DMS79 (cell line): ENCODE measurements at places on chromosomes 13 and 19.

- no peak for DNase-seq
These were observed 3.1 kb upstream of the TYROBP start for GRCh38 chr19:35911173-35911572.

DNA sequence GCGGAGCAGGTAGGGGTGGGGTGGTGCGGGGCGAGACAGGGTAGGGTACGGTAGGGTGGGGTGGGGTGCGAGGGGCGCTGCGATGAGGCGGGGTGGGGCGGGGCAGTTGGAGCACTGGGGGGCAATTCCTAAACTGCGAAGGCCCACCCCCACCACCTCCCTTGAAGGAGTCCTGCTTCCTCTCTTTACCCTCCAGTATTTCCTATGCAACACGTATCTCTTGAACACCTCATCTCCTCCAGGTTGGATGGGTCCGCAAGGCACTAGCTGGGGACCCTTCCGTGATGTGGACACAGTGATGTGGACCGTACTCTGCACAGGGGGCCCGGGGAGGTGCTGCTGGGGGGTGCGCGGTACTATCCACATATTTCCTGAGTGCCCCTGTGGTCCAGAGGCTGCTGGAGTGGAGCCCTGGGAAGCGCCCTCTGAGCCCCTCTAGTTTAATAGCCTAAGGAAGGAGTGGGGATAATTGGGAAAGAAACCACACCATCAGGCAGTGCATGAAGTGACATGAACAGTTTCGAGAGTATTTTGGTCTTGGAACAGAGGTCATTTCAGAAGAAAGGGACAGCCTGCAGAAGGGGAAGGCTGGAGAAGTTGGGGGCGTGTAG is 1.1 kb downstream of the IL17D start:
- DNase-seq, result no peak

DNA sequence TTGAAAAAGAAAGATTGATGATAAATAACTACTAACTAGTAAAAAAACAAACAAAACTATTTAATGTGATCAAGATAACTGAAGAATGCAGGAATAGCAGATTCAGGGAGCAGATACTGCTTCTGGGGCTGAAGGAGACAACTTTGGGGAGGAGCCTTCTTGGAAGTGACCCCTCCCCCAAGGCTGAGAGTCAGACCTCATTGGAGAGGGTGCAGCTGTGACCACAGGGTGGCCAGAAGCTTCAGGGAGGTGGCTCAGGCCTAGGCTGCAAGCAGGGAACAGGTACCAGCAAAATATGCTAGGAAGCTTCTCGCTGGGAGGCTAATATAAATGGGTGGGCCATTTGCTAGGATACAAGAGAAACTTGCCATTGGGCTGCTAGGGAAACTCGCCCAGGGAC is 149.9 kb downstream of the MYO16 start:
- DNase-seq, result no peak

- DNase-seq, result no peak
These were observed 11.6 kb downstream of the SPATA13 start for GRCh38 chr13:24172071-24172470.

GRCh38 chr19:7942981-7943443 is 454 bp downstream of the TIMM44 start:
- no peak for DNase-seq

DNA sequence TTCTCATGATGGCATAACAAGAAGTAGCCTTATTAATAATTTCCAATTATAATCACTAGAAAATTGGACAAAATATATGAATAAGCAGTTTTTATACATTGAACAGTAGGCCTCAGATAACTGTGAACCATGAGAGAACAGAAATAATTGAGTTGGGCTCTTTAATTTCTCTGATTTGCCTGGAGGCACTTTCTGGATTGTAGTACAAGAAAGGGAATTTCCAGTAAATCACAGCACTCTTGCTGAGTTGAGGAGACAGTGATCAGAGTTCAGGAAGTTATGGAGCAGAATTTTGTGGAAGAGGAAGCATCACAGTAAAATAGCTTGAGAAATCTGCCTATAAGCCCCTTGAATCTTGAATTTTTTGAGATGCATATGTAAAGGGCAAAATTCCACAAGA is 216.2 kb downstream of the MAB21L1 start:
- no peak for DNase-seq

DNA sequence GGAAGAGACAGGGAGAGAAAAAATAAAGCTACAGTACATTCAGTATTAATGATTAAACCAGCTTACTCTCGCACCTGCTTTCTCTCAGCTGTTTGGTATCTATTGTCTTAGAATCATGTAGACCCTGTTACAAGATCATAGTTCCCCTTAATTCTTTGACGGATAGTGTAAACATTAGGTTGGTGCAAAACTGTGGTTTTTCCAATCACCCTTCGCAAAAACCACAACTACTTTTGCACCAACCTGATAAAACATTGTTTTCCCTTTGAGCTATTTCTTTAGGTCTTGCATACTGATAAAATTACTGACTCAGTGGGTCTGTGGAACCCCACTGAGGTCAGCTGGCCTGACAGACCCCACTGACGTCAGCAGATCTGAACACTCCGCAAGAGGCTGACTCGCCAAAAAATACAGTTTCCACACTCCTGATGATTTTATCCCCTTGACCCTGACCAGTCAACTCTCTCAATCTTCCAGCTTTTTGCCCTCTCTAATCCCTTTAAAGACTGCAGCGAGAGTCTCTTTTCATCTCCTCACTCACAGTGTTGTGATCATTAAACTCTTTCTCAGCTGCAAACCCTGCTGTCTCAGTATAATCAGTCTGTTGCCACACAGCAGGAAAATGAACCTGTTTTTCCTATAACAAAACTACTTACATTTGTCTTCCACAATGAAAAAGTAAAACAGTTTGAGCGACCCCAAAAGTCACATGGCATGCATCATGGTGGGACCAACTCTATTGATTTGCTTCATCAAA is 123.9 kb downstream of the SLITRK6 start:
- DNase-seq, result no peak

GRCh38 chr13:46154136-46154801 is 27.7 kb downstream of the LCP1 start:
- DNase-seq, result peak; percentile 72

DNA sequence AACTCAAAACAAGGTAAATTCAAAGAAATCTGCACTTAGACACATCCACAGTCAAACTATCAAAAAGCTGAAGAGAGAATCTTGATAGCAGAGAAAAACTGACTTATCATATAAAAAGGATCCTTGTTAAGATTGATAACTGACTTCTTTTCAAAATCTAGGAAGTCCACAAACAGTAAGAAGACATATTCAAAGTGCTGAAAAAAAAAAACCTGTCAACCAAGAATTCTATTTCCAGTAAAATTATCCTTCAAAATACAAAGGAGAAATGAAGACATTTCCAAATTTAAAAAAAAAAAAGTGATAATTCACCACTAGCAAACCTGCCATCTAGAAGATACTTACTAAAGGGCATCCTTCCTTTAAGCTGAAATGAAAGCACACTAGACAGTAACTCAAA is 15.0 kb downstream of the VWA8 start:
- DNase-seq, result no peak

GRCh38 chr13:55577847-55578210 is 1562.9 kb upstream of the PRR20A start:
- no peak for DNase-seq

DNA sequence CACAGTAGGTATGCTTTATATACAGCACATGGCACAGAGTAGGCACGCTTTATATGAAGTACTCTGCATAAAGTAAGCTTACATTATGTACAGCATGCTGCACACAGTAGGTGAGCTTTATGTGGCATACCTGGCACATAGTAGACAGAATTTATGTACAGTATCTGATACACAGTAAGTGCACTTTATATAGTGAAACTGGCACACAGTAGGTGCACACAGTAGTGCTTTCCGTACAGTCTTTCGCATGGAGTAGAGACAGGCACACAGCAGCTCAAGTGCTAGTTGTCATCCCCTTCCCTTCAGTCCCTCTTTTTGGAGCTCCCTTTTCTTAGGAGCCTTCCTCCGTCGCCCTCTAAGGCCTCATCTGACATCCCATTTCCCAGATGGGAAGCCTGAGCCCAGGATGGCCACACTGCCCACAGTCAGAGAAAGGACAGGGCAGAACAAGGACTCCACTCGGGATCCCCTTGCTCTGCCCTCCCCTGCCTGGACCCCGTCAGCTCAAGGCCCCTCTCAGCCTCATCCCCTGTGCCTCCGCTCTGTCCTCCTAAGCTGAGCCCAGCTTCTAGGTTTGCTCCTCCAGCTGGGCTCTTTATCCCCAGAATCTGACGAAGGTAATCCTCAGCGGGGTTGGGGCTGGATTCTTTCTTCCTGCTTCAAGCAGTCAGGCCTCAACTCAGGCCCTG is 852 bp upstream of the CYP4F12 start:
- DNase-seq, result no peak

GRCh38 chr19:50505856-50506611 is 5.0 kb downstream of the JOSD2 start:
- no peak for DNase-seq

- DNase-seq, result peak; percentile 23
These were observed 758 bp upstream of the CACNG7 start for GRCh38 chr19:53908106-53908934.

GRCh38 chr13:55669051-55669450 is 1471.7 kb upstream of the PRR20A start:
- no peak for DNase-seq

- no peak for DNase-seq
These were observed 2.5 kb downstream of the EFNA2 start for GRCh38 chr19:1288226-1288612.

GRCh38 chr13:84894749-84895148 is 904.5 kb downstream of the SLITRK6 start:
- DNase-seq, result no peak

- DNase-seq, result peak; percentile 52
These were observed 38.8 kb upstream of the GATAD2A start for GRCh38 chr19:19366434-19367396.

DNA sequence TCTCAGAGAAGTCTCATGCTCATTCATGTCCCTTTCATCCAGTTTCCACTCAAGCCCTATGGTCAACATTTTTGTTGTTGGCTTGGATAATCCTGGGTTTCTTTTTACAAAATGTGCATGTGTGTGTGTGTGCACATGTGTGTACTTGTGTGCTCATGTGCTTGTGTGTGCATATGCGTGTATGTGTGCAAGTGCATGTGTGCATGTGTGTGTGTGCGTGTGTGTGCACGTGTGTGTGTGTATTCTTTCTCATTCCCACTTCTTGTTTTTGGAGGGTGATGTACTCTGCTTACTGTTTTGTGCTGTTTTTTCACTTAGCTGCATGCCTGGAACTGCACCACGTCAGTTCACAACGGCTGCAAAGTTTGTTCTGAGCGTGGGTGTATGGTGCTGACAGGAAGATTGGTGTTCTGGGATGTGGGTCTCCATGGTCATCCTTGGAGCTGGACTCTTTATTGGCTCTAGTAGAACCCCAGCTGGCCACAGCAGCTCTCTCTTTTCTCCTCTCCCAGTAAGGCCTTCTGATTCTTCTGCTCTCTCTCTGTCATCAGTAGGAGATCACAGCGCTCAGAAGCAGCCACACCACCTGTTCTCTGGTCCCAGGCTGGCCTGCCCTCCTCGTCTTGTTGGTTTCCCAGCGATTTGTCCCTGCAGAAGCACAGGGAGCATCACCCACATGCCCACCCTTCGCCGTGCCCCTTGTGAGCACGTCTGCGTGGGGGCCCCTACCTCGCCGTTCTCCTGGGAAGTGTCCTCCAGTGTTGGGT is 60.8 kb downstream of the SOX1 start:
- DNase-seq, result no peak

DNA sequence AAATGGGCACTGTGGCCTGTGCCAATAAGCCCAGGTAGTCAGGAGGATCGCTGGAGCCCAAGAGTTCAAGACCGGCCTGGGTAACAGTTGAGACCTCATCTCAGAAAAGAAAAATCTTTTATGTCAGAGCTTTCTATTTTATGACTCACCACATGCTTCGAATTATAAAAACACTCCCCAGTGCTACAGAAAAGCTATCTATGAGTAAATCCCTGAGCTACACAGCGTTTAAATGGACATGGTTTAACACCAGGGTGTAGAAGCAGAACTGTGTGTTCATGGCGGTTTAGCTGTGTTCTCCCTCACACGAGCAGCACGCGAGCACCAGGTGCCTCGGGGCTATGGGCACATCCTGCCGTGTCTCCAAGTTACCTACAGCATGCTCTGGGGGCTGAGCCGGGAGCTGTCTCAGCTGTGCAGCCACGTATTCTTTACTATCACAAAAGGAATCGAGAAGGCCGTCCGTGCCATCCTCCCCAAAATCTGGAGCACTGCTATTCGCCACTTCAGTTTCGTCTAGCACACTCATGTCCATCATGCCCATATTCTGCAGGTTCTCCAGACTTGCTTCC is 6.7 kb downstream of the SAFB2 start:
- no peak for DNase-seq

GRCh38 chr19:8973501-8974091 is 36.6 kb downstream of the MUC16 start:
- no peak for DNase-seq

GRCh38 chr13:30367296-30367695 is 55.0 kb upstream of the UBE2L5 start:
- no peak for DNase-seq

- DNase-seq, result no peak
These were observed 752.2 kb downstream of the GPC5 start for GRCh38 chr13:92150606-92151005.

DNA sequence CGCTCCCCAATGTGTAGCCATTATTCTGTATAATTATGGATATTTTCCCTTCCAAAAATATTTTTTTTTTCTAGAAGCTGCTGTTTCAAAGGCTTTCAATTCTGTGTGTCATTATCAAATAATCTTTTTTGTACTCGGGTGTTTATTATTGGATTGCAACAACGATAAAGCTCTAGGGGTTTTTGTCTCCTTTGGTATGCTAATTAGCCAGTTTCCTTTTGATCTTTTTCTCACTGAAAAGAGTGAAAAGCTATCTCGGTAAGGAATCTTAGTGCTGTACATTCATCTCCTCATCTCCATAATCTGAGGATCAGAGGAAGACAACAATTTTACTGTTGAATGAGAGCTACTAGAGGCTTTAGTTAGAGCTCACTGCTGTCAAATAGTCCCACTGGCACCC is 136.6 kb downstream of the OLFM4 start:
- DNase-seq, result no peak

GRCh38 chr13:36006347-36006746 is 124.8 kb downstream of the DCLK1 start:
- DNase-seq, result no peak

- no peak for DNase-seq
These were observed 222.8 kb downstream of the PCDH20 start for GRCh38 chr13:61192826-61193225.

- DNase-seq, result no peak
These were observed 32.4 kb upstream of the EIF3G start for GRCh38 chr19:10152100-10152499.

DNA sequence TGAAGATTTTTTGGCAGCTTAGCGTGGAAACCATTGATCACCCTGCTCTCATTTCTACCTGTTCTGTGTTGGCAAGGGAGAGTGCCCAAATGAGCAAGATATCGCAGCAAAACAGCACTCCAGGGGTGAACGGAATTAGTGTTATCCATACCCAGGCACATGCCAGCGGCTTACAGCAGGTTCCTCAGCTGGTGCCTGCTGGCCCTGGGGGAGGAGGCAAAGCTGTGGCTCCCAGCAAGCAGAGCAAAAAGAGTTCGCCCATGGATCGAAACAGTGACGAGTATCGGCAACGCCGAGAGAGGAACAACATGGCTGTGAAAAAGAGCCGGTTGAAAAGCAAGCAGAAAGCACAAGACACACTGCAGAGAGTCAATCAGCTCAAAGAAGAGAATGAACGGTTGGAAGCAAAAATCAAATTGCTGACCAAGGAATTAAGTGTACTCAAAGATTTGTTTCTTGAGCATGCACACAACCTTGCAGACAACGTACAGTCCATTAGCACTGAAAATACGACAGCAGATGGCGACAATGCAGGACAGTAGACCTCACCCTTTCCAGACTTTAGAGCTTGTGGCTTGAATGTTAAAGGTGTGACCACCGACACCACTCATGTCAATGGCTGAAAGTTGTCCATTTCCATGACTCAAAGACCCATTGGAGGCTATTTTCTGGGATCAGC is 5.8 kb downstream of the CEBPG start:
- no peak for DNase-seq
